ENCODE measurements at places on chromosomes 1 and 21. TPM values are rescaled to one million over a fixed set of nuclear protein-coding genes. Genes with fewer than 3 reads are reported as not detected.

Gene INKA2
- total RNA-seq: 1.9 TPM

Gene SYTL1
- 0.77 TPM for total RNA-seq

Gene TMEM201
- total RNA-seq: 15.1 TPM

Gene MIS18A
- 15.2 TPM for total RNA-seq

Gene RHEX
- total RNA-seq: not detected

Gene LCE1A
- total RNA-seq: not detected

Gene RHCE
- total RNA-seq: 0.11 TPM

Gene S100A9
- 1.1 TPM for total RNA-seq

Gene TRIM46
- 2.1 TPM for total RNA-seq

Gene SPRR2E
- total RNA-seq: not detected

Gene TTLL7
- total RNA-seq: 3.9 TPM

Gene SLC45A1
- total RNA-seq: 6.1 TPM

Gene KIF14
- 7.8 TPM for total RNA-seq

Gene HSPB7
- total RNA-seq: not detected

Gene ADORA1
- total RNA-seq: 1.3 TPM

Gene CD52
- total RNA-seq: not detected

Gene C1QB
- total RNA-seq: not detected

All from A549 treated with CORT108297 at 1 μM for 4 hours (cell line).